ENCODE measurements at places on chromosomes 4 and X.

DNA sequence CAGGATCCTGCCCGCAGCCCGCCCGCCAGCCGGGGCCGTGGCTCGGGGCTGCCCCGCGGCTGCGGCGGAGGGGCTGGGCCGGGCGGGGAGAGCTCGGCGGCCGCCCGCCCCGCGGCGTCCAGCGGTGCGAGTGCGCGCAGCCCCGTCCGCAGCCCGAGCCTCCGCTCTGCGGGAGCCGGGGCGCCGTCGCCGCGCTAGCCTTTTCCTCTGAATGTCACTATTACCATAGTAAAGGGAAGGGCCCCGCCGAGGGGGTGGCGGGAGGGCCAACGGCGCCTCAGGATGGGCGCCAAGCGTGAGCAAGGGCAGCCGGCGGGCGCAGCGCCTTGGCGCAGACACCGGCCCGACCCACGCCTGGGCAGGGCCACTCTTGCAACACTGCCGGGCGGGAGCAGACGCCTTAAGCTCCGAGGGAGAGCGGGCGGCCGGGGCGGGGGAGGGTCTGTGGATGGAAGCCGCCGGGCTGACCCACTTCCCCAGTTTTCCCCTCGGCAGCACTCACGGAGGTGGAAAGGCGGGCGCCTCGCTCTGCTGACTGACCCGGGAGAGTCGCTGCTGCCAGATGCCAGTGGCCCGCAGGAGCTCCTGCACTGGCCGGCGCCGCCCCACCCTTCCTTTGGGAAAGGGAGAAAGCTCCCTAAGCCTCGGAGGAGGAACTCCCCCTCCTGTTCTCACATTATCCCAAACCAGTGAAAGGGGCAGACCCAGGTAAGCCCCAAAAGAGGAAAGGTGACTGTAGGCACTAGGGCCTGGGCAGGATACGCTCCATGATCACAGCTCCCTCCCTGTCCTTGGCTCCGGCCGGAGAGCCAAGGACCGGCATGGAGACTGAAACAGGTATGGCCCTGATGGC, 329.4 kb downstream of the HNRNPD start:
- no peak for DNase-seq

- DNase-seq: no peak
Measured at GRCh38 chr4:56976283-56976836, 1.0 kb downstream of the NOA1 start.

GRCh38 chr4:97309121-97309520, 834.2 kb downstream of the STPG2 start:
- DNase-seq: no peak

- DNase-seq: no peak
Measured at GRCh38 chr4:76720121-76720520, 177.8 kb downstream of the SOWAHB start.

- DNase-seq: no peak
Measured at GRCh38 chr4:140372751-140373327, 607 bp upstream of the SCOC start.

DNA sequence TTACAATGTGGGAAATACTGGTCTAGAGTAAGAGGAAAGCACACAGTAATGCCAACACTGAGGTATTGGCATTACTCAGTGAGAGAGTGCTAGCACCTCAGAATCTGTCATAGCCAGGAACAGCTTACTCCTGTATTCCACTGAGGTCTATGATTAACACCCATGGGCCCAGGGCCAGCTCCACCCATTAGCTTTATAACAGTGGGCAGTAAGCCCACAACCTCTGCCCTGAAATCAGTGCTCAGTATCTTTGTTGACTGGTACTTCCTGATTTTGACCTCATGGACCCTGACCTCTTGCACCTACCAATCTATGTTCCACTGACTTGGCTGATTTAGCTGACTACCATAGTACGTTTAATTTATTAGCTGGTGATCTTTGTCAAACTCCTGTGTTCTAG, 56.1 kb downstream of the LANCL3 start:
- no peak for DNase-seq

DNA sequence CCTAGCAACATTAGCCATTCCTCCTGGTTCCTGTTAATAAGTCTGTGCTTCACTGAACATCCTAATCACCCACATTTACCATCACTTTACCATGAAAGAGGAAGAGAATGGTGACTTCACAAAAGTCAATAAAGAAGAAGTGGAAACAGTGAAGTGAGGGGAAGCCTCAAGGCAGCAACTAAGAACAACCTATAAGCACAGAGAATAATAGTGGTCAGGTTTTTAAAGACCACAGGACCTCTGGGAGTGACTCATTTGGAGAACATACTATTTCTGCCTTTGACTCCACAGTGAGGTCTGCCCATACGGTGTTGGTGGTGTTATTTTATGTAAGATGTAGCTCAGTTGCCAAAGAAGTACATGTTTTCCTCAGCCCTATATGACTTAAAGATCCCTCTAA, 86.0 kb upstream of the TET2 start:
- DNase-seq: no peak

DNA sequence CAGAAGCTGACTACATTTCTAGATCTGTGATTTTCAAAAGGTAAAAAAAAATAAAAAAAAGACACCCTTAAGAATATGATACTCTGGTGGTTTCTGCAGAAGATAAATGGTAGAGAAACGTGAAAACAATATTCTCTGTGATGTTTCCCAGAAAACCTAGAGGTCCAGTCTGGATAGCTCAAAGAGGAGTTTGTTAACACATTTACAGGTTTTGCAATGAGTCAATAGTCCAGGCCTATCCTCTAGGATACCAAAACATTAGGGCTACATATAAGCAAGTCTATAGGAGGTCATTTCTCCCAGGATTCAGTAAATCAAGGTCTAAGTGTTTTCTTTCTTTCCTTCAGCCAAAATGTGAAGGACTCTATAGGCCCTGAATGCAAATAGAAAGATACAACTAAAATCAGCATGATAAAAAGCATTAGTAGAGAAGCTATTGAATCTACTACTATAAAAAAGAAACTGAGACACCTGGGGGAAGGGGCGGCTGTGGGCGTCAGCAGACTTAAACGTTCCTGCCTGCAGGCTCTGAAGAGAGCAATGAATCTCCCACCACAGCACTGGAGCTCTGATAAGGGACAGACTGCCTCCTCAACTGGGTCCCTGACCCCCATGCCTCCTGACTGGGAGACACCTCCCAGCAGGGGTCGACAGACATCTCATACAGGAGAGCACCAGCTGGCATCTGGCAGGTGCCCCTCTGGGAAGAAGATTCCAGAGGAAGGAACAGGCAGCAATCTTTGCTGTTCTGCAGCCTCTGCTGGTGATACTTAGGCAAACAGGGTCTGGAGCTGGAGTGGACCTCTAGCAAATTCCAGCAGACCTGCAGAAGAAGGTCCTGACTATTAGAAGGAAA, 33.7 kb upstream of the SPP1 start:
- DNase-seq: no peak

DNA sequence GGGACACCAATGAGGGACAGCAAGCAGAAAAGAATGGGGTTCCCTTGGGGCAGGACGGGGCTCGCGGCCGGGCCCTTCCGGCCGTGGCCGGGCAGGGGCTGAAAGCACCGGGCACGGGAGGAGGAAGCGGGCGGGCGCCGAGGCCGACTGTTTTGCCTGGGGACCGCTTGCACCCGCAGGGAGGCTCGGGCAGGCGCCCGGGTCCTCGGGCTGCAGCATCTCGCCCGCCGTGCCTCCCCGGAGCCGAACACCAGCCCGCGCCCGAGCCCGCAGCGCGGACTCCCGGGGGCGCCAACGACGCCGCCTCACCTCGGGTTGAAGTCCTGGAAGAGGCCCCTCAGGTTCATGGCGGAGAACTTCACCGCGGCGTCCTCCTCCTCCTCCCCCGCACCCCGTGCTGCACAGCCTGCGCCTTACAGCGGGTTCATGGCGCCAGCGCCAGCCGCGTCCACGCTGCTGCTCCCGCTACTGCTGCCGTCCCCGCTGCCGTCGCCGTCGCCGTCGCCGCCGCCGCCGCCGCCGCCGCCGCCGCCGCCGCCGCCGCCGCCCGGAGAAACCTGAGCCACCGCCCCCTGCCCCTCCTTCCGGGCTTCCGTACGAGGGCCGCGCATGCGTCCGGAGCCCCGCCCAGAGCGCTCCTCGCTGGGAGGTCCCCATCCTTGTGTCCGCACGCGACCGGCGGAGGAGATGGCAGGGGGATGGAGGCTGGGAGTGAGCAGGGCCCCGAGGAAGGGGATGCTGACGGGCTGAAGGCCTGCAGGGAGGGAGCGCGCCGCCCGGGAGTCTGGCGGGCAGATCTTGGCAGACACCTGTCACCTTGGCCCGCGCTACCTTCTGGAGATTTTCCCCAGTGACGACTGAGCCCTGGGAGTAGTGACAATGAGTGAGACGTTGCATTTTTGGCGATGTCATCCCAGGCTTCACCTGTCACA, at the start of gene TMEM185A:
TSS of gene TMEM185A (minus strand) at position 559 of the 932 bp plus-strand sequence. CDS start at position 347, 212 bp downstream.
- DNase-seq: peak; percentile 8

GRCh38 chr4:123469245-123469644, 72.7 kb downstream of the SPRY1 start:
- no peak for DNase-seq

GRCh38 chr4:187485676-187486075, 509.9 kb upstream of the ZFP42 start:
- no peak for DNase-seq

DNA sequence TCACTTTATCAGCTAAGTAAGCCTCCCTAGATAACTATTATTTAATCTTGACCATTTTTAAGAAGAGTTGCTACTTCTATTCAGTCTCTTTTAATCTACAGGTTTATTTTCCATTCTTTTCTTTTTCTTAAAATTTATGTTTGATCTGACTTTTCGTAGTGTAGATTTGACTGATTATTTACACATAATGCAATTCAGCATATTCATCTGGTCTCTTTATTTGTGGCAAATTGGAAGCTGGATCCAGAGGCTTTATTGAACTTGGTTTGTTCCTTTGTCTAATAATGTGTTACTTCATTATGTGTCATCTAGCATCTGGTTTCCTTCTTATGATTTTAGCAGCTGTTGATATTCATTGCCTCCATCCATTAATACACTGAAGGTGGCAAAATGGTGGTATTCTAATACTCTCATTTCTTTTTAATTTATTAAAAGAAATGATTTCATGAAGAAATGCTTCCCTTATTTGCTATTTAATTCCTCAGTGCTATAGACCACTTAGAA, 113.0 kb downstream of the FBXW7 start:
- no peak for DNase-seq

DNA sequence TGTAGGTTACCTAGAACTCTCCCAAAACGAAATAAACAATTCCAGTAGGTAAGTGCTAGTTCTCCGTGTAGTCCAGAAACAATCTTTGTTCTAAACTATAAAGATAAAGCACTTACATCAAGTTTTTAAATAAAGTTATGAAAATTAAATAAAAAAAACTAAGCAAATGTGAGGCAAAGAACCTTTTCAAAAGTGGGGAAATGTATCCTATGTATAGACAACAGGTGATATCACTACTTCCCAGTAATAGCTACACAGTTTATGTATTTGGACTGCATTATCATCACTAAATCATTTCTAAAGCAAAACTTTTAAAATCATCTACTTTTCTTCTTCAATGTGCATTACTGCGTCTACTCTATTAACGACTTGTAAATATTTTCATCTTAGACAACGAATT, 2.0 kb downstream of the YTHDC1 start:
- no peak for DNase-seq

DNA sequence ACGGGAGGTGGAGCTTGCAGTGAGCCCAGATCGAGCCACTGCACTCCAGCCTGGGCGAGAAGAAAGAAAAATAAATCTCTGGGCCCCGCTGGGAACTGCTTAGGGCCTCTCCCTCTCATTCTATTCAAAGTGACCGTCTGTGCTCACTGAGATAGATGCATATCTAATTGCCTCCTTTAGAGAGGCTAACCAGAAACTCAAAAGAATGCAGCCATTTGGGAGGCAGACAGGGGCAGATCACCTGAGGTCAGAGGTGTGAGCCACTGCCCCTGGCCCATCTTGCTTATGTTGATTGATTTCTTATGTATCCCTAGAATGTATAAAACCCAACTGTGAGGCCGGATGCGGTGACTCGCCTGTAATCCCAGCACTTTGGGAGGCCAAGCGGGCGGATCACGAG, 6.2 kb upstream of the CSF2RA start:
- no peak for DNase-seq

DNA sequence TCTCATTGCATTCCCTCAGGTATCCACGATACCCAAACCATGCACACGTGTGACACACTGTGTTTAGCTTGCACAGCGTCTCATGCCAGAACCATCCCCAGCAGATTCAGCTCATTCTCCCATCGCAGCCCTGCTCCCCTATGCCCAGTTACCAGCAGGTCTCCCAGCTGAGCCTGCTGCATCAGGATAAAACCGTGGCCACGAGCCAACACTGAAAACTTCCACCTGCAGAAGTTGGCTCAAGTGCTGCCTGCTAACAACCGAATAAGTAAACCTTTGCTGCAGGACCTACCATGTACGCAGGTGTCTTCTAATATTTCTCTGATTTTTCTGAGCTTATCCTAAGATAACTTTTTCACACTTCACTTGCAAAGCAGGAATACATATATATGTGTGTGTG, 120.4 kb upstream of the STS start:
- DNase-seq: no peak

DNA sequence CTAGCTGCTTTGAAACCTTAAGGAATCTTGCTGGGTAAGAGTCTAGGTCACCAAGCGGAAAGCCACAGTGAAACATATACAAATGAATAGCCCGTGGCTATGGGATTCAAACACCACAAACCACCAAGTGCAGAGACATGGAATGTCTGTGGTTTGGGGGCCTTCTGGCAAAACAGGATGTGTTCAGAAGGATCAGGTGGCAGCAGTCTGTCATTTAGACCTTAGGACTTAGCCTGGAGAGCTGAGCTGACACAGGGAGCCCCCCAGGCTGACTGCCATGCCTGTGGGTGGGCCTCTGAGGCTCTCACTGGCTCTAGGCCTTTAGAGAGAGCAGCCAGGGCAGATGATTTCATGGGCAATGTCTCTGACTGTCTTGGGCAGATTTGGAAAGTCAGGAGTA, 225.6 kb downstream of the FBXW7 start:
- DNase-seq: no peak

DNA sequence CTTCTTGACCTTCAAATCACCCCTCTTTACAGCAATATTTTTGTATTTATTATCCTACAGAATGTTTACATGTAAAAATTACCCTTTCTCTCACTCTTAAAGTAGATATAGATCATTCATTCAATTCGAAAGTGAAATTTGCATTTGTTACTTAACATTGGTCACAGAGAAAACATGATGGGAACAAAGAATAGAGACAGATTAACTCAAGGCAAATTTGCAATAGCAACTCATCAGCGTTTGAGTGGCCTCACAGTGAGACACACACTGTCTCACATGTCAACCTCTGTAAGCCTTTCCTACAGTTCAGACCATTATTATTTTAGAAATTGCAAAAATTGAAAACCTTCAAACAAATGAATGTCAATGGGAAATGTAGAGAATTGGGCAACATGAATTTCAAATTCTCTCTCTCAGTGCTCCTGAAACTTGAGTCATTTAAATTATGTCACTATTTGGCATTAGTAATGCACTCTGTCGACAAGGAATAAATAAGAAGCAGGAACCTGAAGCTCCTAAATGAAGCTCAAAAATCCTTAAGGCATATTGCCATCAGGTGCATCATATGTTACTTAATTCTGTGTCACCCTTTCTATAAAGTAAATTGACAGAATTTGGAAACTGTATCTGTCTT, 148.3 kb upstream of the ANXA10 start:
- no peak for DNase-seq

DNA sequence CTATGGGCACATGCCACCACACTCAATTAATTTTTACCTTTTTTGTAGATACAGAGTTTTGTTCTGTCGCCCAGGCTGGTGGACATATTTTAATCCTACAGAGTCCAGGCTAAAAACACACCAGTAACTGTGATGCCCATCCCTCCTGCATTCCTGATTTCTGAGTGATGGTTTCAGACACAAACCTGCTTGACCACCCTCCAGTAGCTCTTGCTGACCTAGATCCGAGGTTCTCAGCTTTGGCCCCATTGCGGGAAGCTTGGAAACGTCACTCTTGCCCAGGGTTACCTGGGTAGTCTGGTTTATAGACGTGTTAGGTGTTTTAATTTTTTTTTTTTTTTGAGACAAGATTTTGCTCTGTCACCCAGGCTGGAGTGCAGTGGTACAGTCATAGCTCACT, 7.5 kb downstream of the CD99 start:
- no peak for DNase-seq
